ENCODE measurements at places on chromosomes 6 and 20. TPM values are rescaled to one million over a fixed set of nuclear protein-coding genes. Genes with fewer than 3 reads are reported as not detected.

DNA sequence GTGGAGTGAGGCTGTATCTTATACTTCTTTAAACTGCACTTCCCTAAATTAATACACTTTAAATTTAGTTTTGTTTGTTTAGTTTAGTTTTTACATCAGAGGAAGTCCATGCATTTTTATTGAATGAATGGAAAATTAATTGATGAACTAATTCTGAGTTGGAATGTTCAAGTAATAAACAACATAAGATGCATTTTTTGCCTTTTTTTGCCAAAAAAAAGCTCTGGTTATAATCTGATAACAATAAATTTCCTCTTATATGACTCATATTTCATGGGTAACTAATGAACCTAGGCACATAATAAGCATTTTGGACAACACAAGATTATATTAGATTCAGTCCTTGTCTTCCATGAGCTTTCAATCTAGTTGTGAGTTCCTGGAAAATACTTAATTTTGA, 323.1 kb downstream of the CENPW start:
- no peaks in the 10 kb centered on the region for H3K27me3 ChIP-seq
- no peaks in the 10 kb centered on the region for H3K36me3 ChIP-seq
- no peak overlapping the region for H3K4me3 ChIP-seq
- no peaks in the 10 kb centered on the region for H3K4me1 ChIP-seq
- no peak for DNase-seq

DNA sequence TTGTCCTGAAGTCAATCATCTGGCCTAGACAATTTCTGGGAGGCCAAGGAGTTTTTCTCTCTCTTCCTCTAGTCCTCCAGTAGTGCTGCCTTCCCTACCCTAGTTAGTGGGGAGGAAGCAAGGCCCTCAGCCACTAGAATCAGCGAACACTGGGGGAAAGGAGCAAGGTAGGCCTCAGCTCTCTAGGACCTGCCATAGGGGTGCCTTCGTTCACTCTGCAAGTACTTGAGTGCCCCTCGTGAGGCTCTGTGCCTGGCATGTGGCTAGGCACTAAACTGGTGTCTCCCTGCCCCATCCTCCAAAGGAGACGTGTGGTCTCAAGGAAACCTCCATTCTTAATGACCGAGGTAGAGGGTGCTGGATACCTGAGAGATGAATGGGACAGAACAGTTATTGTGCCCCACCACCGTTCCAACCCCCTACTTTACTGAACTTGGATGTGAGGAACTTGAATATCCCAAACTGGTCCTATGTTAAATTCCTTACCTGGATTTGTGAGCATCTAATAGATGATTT, 1.1 kb downstream of the DEF6 start:
- no peak for DNase-seq
- no peaks in the 10 kb centered on the region for H3K27me3 ChIP-seq
- no peak overlapping the region for H3K27ac ChIP-seq
- H3K4me3 ChIP-seq = peak overlapping the region; percentile 42
- peaks cover 2% of the 10 kb centered on the region for H3K4me1 ChIP-seq

DNA sequence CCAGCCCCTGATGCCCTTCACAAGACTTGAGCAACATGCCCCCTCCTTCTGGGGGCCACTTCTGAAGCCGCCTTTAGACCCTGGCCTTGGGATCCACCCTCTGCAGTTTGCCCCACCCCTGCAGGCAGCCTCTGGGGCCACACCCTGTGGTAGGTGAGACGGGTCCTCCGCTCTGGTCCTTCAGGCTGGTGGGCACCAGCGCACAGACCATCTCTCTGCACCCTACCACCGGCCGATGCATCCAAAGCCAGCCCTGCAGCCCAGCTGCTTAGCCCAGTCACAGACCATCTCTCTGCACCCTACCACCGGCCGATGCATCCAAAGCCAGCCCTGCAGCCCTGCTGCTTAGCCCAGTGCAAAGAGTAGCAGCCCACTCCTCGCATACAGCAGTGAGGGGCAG, 159.3 kb upstream of the ECI2 start:
- H3K27ac ChIP-seq = no peak overlapping the region
- DNase-seq = no peak
- H3K4me1 ChIP-seq = peaks cover 5% of the 10 kb centered on the region
- no peaks in the 10 kb centered on the region for H3K27me3 ChIP-seq
- peaks cover 6% of the 10 kb centered on the region for H3K36me3 ChIP-seq

GRCh38 chr6:6635869-6636268, 47.3 kb downstream of the LY86 start:
- no peaks in the 10 kb centered on the region for H3K36me3 ChIP-seq
- peaks cover 14% of the 10 kb centered on the region for H3K4me1 ChIP-seq
- H3K27me3 ChIP-seq = no peaks in the 10 kb centered on the region
- DNase-seq = no peak

DNA sequence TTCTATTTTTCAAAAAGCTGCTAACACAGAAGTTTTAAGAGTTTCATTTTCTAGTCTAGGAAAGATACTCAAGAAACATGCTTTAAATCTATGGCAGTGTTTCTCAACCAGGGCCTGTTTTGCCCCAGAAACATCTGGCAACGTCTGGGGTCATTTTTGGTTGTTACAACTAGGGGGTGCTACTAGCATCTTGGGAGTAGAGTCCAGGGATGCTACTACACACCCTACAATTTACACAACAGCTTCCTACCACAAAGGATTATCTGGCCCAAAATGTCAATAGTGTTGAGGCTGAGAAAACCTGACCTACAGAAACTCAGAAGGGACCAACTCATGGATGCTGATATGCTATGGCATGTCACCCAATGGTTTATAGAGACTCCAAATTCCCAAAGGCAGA, 24.4 kb downstream of the SERAC1 start:
- peak; percentile 36 for DNase-seq
- H3K27me3 ChIP-seq = no peaks in the 10 kb centered on the region
- no peaks in the 10 kb centered on the region for H3K4me1 ChIP-seq
- H3K4me3 ChIP-seq = no peak overlapping the region

DNA sequence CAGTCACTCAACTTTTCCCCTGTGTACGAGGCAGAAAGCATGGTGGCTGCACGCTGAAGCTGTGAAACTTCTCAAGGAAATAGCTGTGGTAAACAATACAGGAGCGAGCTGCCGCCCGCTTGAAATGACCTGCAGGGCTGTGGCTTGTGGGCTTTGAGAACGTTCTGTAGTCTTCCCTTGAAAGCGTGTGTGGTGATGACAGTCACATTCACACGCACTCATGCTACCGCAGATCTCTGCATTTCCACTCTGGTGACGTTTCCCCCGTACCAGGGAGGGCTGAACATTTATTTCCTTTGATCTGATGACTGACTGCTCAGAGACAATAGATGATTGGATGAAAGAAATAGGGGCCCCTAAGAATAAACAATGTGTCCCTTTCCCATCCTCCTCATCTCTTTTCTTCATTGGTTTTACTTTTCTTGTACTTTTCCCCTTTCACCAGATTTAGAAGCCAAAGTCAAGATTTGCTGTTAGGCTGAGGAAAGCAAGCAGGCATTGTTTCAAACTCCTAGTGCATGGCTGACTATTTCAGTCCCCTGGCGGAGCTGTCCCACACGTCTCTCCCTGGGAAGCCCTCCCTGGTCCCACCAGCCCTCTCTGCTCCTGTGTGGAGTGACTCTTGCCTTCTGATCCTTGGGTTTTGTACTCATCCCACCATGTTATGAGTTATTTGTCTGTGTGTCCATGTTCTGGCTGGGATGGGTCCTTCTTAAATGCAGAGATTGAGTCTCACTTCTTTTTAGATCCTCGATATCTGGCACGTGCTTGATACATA, 3.9 kb downstream of the SYTL3 start:
- H3K4me3 ChIP-seq = no peak overlapping the region
- H3K4me1 ChIP-seq = no peaks in the 10 kb centered on the region
- H3K36me3 ChIP-seq = no peaks in the 10 kb centered on the region
- H3K27me3 ChIP-seq = no peaks in the 10 kb centered on the region
- no peak for DNase-seq

GRCh38 chr6:34638834-34639736, 57.5 kb downstream of the ILRUN start:
- no peak overlapping the region for H3K27ac ChIP-seq
- no peak overlapping the region for H3K4me3 ChIP-seq
- no peaks in the 10 kb centered on the region for H3K4me1 ChIP-seq

GRCh38 chr20:63179687-63180568, 36.0 kb downstream of the YTHDF1 start:
- peaks cover 21% of the 10 kb centered on the region for H3K27me3 ChIP-seq
- H3K27ac ChIP-seq = no peak overlapping the region
- DNase-seq = no peak
- no peaks in the 10 kb centered on the region for H3K36me3 ChIP-seq

DNA sequence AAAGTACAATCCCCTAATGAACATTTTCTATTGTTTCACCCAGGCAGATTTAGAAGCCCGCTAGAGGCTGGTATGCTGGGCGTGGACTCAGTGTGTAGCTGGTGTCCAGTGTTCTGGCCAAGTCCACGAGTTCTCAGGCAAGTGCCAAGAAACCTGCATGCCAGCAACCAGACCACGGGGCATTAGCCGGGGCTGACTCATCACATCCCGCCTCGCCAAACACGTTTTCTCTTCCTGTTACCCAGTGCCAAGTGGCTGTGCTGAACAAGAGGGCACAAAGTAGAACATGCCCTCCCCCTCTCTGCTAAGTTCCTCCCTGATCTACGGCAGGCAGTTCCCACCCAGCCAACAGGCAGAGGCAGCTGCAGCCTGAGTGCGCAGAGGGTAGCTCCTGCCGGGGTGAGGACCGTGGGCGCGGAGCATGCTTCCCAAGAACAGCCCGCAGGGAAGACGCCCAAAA, 29.6 kb downstream of the RAMACL start:
- DNase-seq = no peak
- H3K4me1 ChIP-seq = peaks cover 6% of the 10 kb centered on the region
- peak overlapping the region; percentile 11 for H3K4me3 ChIP-seq
- no peaks in the 10 kb centered on the region for H3K27me3 ChIP-seq
- no peak overlapping the region for H3K27ac ChIP-seq
- no peaks in the 10 kb centered on the region for H3K36me3 ChIP-seq

DNA sequence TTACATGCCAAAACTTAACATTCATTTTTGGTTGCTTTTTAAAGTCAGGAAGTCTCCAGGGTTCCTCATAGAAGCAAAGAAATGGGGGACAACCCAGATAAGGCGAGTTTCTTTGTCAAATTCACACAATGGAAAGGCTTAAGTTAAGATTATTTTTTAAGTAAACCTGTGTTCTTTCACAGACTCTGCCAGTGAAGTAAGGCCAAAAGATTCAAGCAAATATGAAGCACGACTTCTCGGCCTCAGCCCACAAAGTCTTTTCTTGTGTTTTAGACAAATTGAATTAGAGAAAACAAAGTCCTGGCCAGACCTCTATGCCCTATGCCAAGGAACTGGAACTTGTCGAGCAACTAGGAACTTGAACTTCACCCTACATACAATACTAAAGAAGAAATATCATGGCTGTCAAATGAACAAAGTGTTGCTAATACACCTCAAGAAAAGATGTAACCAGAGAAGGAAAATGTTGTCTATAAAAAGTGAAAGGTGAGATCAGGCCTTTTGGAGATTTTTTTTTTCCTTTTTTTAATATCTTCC, 540.0 kb upstream of the JARID2 start:
- H3K36me3 ChIP-seq = peaks cover 7% of the 10 kb centered on the region
- H3K27ac ChIP-seq = no peak overlapping the region
- no peaks in the 10 kb centered on the region for H3K4me1 ChIP-seq
- DNase-seq = no peak

GRCh38 chr20:60236613-60237012, 278.4 kb downstream of the CDH26 start:
- no peaks in the 10 kb centered on the region for H3K36me3 ChIP-seq
- no peak overlapping the region for H3K4me3 ChIP-seq
- DNase-seq = no peak
- no peaks in the 10 kb centered on the region for H3K27me3 ChIP-seq
- no peaks in the 10 kb centered on the region for H3K4me1 ChIP-seq
- H3K27ac ChIP-seq = no peak overlapping the region

DNA sequence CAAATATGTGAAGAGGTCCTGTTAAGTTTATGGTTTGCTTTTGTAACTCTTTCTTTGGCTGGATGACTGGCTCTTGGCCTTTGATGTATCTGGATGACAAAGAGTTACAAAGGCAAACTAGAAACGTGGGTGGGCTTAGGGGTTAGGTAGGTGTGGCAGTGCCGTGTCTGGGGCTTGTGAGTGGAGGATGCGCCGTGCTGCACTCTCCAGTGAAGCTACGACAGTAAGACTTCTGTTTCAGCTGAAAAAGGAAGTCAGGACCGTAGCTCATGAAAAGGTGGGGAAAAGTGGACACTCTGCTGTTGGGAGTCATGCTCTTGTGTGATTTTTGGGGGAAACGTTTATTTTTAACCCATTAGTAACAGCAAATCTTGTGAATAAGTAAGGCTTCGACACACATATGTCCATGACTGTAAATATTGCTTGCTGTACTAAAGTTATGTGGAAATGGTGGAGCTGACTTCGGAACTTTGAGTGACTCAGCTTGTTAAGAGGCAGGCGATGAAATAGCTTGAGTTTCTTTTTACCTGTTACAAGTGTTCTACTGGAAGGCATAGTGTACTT, 45.6 kb downstream of the DUSP22 start:
- H3K4me3 ChIP-seq = no peak overlapping the region
- H3K36me3 ChIP-seq = peaks cover 4% of the 10 kb centered on the region
- H3K4me1 ChIP-seq = no peaks in the 10 kb centered on the region
- H3K27me3 ChIP-seq = no peaks in the 10 kb centered on the region

DNA sequence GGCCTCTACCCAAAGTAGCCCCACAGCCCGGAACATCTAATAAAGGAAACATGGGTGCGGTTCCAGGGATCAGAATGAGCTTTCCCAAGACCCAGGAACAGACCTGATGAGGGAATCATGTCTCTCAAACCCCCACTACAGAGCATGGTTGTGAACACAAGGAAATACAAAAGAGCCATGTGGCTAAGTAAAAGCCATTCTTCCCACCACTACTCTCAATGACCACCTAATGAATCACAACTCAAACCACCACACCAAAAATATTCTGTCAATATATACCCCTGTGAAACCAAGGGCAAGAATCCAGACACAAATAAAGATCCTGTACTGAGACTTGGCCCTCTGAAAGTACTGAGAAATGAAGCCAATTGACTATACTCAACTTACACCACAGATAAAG, 20.9 kb upstream of the COL21A1 start:
- peaks cover 12% of the 10 kb centered on the region for H3K36me3 ChIP-seq
- no peaks in the 10 kb centered on the region for H3K27me3 ChIP-seq
- H3K27ac ChIP-seq = no peak overlapping the region
- no peak for DNase-seq

DNA sequence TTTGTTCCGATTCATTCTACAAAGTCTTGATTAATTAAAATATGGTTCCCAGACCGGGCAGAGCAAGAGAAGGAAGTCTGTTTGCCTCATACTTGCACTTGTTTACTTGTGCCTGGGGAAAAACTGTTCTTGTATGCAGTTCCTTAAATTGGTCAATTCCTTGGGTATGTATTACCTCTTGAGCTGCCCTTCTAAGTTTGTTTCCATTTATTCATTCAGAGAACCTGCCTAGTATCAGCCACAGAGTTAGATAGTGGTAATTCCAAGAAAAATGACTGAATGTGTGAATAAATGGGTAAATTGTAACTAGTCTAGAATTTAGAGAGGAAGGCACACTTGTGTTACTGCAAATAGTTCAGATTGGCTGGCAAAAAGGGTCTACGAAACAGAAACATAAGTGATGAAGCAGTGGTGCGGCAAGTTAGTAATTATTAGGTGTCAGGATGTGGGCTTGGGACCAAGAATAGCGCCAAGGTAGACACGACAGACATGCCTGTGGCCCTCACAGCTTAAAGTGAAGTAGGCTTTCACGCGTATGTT, 525 bp upstream of the MAK start:
- no peak for DNase-seq
- H3K27ac ChIP-seq = no peak overlapping the region
- no peaks in the 10 kb centered on the region for H3K36me3 ChIP-seq
- no peaks in the 10 kb centered on the region for H3K27me3 ChIP-seq
- no peaks in the 10 kb centered on the region for H3K4me1 ChIP-seq
- peak overlapping the region; percentile 85 for H3K4me3 ChIP-seq

The APOBEC2 gene
- total RNA-seq = not detected

The MMP24 gene
- 23.0 TPM for total RNA-seq

The TGIF2 gene
- 94.6 TPM for total RNA-seq

The OVOL2 gene
- 6.4 TPM for total RNA-seq

The MCHR2 gene
- total RNA-seq = not detected
